GM13976 (cell line): ENCODE measurements at places on chromosomes 7 and 10.

GRCh38 chr10:29802171-29802570, 167.4 kb upstream of the SVIL start:
- no peak for DNase-seq

DNA sequence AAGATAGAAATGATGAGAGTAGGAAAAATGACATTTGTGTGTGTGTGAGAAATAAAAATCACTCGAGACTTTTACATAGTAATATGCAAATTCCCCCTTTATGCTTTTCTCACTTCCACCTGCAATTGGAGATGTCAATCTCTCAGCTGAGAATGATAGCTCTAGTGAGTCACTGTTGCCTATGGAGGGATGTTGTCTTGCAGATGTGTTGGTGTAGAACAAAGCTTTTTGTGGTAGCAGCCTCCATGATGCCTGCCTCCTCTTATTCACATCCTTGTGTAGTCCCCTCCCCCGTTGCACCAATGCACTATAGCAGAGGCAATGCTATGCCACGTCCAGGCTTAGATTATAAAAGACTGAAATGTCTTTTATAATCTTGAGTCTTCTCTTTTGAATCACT, 33.8 kb downstream of the SPAG6 start:
- DNase-seq: peak; percentile 34

GRCh38 chr10:26831936-26832335, 28.8 kb downstream of the ABI1 start:
- DNase-seq: no peak

DNA sequence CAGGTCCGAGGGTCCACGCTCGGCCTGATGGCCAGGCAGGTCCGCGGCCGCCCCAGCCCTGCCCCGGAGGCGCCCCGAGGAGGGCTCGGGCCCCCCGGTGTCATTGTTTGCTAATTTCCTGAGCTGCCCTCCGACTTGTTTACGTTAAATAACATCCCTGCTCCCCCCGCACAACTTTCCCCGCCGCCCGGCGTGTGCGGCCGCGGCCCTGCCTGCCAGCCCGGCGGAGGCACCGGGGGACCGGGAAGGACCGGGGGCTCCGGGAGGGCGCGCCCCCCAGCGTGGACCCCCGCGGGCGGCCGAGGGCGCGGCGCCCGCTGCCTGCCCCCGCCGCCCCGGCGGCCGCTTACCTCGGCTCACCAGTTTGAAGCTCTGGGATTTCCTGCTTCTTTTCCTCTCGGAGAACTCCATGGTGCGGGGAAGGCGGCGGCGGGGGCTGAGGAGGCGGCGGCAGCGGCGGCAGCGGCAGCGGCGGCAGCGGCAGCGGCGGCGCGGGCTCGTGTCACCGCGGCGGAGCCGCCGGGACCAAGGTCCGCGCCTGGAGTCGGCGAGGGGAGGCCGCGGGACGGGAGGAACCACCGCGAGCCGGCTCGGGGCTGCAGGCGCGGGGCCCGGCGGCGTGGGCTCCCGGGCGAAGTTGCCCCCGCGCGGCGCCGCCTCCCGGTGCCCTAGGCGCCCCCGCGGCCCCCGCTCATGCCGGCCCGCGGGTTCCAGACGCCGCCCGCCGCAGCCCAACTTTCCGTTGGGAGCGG, 515 bp downstream of the BEND7 start:
- peak; percentile 56 for DNase-seq

GRCh38 chr7:90761584-90761983, 165.5 kb downstream of the CDK14 start:
- DNase-seq: no peak

- no peak for DNase-seq
Observed at GRCh38 chr10:22246680-22247391, 29.0 kb upstream of the EBLN1 start.

GRCh38 chr7:156003220-156004162, 191.2 kb upstream of the SHH start:
- DNase-seq: no peak
